ENCODE measurements at places on chromosomes 16 and 17. TPM values are rescaled to one million over a fixed set of nuclear protein-coding genes. Genes with fewer than 3 reads are reported as not detected.

The KRT40 gene
- 2.3 TPM for total RNA-seq

DNA sequence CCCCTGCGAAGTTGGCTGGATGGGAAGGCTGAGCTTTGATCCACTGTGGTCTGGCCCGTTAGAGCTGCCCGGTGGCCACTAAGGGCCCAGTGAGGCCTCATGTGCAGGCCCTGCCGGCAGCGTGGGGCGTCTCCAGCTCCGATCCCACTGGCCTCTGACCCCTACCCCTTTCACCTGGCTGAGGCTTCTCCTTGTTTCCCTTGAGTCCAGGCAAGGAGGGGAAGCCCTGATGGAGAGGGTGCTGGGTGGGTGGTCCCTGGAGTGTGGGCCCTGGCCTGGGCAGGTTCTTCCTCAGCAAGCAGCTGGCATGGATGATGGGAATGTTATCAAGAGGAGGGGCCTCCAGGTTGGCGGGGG is 356.8 kb downstream of the SEC14L1 start:
- no peak overlapping the region for H3K27ac ChIP-seq
- no peaks in the 10 kb centered on the region for H3K27me3 ChIP-seq
- peaks cover 11% of the 10 kb centered on the region for H3K36me3 ChIP-seq
- no peak overlapping the region for H3K4me3 ChIP-seq
- no peak for DNase-seq

The NT5M gene
- total RNA-seq: 5.9 TPM

The CFAP97D1 gene
- total RNA-seq: not detected

- H3K27me3 ChIP-seq: no peaks in the 10 kb centered on the region
- peak overlapping the region; percentile 29 for H3K27ac ChIP-seq
- H3K4me3 ChIP-seq: no peak overlapping the region
- H3K36me3 ChIP-seq: peaks cover 11% of the 10 kb centered on the region
- no peaks in the 10 kb centered on the region for H3K4me1 ChIP-seq
Measured at GRCh38 chr16:23561586-23561985, 4.1 kb downstream of the UBFD1 start.

The KCNJ2 gene
- 7.5 TPM for total RNA-seq

- H3K36me3 ChIP-seq: no peaks in the 10 kb centered on the region
- H3K4me3 ChIP-seq: no peak overlapping the region
- H3K27me3 ChIP-seq: no peaks in the 10 kb centered on the region
- no peak overlapping the region for H3K27ac ChIP-seq
- DNase-seq: no peak
Measured at GRCh38 chr16:79902351-79902750, 301.8 kb upstream of the MAF start.

The KRT12 gene
- not detected for total RNA-seq

The SMIM22 gene
- total RNA-seq: 7.8 TPM

The TBC1D3G gene
- total RNA-seq: not detected

The CLEC19A gene
- not detected for total RNA-seq

- no peaks in the 10 kb centered on the region for H3K27me3 ChIP-seq
- H3K27ac ChIP-seq: no peak overlapping the region
- H3K4me3 ChIP-seq: no peak overlapping the region
- DNase-seq: no peak
Measured at GRCh38 chr16:27723711-27724481, 174.0 kb downstream of the KATNIP start.

The RASL10B gene
- total RNA-seq: 6.4 TPM

DNA sequence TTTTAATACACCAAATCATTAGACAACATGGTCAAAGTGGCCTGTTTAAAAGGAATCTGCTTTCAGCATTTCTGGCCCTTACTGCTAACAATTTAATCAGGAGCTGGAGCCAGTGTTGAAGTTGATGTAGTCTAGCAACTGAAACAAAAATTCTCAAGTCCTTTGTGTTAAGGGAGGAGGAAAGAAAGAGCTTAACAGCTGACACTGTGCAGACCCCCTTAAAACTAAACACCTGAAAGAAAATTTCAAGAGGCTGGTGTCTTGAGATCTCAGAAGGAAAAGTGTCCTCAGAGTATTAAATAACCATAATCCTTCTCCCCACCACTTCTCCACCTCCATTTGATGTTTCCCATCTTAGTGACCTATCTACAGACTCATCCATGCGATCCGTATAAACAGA is 232.1 kb downstream of the FTO start:
- H3K4me3 ChIP-seq: no peak overlapping the region
- H3K27me3 ChIP-seq: no peaks in the 10 kb centered on the region
- no peak for DNase-seq

Measured in type B pancreatic cell (in vitro differentiated cells).